ENCODE measurements at places on chromosomes 3 and 15. TPM values are rescaled to one million over a fixed set of nuclear protein-coding genes. Genes with fewer than 3 reads are reported as not detected.
A peak's percentile ranks its signal among the peaks of the same experiment; 100 is the strongest.

DNA sequence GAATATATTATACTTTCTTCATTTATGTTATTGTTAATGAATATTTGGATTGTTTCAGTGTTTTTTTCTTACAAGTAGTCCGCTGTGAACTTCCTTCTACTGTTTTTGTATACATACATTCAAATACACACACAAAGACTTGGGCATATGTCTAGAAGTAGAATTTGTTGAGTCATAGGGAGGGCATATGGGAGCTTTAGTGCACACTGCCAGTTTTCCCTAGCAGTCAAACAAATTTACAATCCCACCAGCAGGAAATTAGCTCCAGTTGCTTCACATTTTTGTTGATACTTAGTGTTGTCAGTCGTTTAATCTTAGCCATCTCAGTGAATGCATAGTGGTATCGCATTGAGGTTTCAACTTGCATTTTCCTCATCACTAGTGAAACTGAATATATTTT lies 492.3 kb downstream of the DIPK2A start:
- DNase-seq = no peak

- DNase-seq = peak; percentile 96
These were observed 214.2 kb upstream of the PROK2 start for GRCh38 chr3:71998995-71999673.

Gene GMNC
- 0.07 TPM for total RNA-seq

Gene KLHL40
- total RNA-seq = not detected

- DNase-seq = no peak
These were observed 16.3 kb upstream of the ATP13A3 start for GRCh38 chr3:194503081-194503531.

- DNase-seq = no peak
These were observed 36.6 kb downstream of the CCDC66 start for GRCh38 chr3:56593455-56594158.

DNA sequence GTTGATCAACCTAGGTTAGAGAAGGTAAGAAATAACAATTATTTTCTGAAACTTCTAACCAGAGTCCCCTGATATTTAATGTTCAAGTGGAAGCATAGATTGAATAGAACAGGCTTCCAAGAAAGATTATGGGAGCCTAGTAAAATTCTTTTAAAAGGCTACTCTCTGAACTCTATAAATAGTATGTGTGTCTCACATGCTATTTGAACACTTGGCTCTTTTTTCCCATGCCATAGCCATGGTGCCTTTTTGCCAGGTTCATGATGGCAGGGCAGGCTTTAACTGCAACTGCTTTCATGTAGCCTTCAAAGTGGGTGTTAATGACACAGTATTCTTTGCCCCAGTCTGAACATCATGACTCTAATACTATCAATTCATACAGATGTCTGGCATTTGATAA lies 22.9 kb upstream of the STRIT1 start:
- no peak for DNase-seq

Gene SLC15A2
- total RNA-seq = 0.30 TPM

DNA sequence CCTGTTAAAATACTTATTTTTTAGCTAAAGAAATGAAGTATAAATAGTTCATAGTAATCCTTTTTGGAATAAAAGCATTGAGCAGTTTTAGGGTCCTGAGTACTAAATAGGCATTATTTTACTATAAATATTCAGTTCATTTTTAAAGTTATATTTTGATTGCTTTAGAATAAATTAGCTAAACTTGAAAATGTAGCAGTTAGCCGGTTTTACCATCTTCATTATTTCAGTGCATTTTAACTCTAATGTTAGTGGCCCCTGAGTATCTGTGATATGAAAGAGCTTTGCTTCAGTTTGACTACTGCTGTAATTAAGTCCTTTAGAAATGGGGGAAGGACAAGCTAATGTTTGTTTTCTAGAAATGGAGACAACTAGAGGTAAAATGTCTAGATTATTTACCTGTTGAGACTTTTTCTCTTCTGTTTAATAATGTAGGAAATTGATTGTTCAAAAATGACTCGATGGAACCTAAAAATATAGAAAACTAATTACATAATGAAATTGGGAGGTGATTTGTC lies 3.6 kb downstream of the SMC4 start:
- no peak for DNase-seq

- DNase-seq = no peak
These were observed 3.6 kb downstream of the LRRC57 start for GRCh38 chr15:42544853-42545629.

Gene UROC1
- total RNA-seq = not detected

DNA sequence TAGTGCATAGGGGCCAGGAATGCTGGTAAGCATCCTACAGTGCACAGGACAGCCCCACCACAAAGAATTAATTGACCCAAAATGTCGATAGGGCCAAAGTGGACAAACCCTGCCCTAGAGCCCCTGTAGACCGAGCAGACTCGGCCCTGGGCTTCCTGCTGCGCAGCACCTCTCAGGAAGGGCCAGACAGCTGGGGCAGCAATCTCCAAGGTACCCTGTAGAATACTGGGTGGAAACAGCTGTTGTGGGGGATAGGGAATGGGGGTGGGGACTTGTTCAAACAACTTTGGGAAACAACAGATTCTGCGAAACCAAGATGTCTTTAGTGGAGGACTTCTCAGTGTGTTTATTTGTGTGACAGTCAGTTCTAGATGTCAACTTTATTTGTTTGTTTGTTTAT lies 67.1 kb downstream of the MRPL46 start:
- DNase-seq = no peak

Gene LCTL
- 0.76 TPM for total RNA-seq

- DNase-seq = peak; percentile 75
These were observed 29.6 kb upstream of the CEMIP start for GRCh38 chr15:80749589-80749988.

DNA sequence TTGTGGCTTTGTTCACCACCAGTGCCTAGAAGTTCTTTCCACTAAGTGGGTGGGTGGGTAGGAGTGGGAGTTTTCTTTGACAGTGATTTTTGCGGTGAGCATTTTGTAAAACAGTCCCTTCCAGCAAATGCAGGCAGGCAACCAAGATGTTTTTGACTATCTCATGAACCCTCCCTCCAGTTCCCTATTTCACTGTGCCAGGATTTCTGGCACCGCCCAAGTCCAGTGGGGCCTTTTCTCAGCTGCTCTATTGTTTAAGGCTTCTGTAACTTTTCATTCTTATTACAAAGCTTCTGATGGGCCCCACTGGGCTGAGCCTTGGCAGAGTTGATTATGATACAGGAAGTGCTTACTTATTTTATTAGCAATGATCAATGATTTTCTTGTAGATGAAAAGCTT lies 236.0 kb downstream of the EDEM1 start:
- no peak for DNase-seq

DNA sequence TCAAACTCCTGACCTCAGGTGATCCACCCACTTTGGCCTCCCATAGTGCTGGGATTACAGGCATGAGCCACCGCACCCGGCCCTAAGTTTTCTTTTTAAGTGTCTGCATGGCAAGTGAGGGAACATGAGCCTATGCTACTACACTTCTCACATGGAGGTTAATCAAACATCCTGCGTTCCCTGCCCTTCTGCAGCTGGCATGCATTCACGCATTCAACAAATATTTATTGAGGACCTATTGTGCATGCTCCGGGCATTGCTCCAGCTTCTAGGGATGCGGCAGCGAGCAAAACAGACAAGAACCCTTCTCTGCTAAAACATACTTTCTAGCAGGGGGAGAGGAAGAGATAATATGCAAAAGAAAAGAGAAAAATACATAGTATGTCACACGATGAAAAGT lies 42.6 kb upstream of the ACKR4 start:
- no peak for DNase-seq

Gene DLG1
- 83.0 TPM for total RNA-seq
